ENCODE measurements at places on chromosomes 5 and 9.

GRCh38 chr5:13107537-13107936 is 837.0 kb downstream of the DNAH5 start:
- DNase-seq = no peak

DNA sequence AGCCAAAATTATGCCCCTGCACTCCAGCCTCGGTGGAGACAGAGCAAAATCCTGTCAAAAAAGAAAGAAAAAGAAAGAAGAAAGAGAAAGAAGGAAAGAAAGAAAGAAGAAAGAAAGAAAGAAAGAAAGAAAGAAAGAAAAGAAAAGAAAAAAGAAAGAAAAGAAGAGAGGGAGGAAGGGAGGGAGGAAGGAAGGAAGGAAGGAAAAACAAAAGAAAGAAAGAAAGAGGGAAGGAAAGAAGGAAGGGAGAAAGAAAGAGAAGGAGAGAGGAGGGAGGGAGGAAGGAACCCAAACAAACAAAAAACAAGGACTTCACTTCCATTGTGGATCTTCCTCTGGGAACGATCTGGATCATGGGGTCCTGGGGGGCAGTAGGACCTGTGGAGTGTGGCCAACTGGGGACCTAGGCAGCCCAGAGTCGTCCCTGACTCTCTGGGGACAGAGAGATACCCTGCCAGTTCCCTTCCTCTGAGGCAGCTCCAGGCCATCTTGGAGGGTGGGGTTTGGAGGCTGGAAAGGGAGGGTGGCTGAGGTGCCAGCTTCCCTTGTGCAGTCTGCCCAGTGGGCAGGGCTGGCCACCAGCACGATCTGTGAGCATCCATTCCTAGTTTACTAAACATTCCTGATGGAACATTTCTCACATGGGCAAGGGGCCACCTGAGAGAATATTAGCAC is 216.8 kb downstream of the PAX5 start:
- DNase-seq = no peak

DNA sequence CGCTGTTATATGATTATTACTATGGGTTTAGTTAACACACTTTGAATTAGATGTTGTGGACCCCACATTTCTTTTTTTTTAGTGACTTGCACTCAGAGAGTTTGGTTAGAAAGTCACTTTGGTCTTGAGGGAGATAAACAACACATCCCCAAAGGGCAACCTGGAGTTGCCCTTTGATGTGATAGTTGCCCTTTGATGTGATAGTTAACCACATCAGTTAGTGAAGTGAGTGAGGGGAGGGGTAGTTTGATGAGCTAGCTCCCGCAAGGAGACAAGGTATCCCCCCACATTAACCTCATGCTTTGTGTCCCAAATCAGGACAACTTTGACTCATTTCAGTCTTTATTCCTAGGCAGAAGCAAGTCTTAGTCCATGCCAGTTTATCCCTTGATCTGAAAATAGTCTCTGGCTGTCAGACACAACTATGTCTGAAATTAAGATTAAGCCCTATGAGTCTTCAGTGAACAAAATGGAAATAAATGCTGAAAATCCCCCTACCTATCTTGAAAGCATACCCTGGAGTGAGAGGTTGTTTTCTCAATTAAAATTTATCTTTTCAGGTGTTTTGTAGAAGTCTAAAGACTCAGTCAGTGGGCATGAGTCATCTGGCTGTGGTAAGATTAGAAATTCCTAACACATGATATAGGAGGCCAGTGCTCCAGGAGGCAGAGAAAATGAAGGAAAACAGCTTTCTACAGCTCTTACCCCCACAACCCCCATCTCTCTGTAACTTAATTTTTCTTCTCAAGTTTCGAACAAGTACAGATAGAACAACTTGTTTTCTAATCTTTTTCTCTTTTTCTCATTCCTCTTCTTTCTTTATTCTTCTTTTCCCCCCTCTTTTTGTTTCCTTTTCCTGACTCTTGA is 208.9 kb upstream of the DMRTA1 start:
- DNase-seq = no peak

DNA sequence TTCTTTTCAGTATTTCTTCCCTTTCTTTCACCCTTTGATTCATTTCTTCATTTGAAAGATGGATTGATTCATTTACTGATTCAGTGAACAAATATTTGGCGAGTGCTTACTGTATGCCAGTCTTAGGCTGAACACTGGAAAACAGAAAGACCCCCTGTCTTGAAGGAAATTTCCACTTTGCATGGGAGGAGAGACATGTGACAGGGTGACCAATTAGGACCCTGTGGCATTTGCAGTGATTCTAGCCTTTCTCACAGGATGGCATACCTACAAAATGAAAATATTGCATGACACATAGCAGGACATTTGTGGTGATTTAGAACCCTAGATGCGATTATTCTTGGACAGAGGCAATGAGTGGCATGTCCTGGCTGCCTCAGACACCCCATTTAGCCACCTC is 407.2 kb upstream of the SGCD start:
- DNase-seq = no peak

DNA sequence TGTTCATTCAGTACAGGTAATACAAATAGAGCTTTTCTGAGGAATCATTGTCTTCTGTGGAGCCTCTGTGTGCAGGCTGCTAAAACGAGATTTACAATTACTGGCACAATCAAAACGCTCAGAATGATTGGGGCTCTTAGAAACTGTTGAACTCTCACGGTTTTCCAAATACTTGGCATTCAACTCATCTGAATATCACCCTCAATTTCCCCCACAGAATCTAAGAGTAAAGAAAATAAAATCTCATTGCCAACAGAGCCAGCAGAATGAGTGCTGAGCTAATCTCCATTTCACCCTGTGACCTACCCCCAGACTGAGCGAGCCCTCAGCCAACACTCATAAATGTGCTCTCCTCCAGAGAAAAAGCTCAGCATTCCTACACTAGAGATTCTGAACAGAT is 35.3 kb upstream of the TMED7 start:
- no peak for DNase-seq

DNA sequence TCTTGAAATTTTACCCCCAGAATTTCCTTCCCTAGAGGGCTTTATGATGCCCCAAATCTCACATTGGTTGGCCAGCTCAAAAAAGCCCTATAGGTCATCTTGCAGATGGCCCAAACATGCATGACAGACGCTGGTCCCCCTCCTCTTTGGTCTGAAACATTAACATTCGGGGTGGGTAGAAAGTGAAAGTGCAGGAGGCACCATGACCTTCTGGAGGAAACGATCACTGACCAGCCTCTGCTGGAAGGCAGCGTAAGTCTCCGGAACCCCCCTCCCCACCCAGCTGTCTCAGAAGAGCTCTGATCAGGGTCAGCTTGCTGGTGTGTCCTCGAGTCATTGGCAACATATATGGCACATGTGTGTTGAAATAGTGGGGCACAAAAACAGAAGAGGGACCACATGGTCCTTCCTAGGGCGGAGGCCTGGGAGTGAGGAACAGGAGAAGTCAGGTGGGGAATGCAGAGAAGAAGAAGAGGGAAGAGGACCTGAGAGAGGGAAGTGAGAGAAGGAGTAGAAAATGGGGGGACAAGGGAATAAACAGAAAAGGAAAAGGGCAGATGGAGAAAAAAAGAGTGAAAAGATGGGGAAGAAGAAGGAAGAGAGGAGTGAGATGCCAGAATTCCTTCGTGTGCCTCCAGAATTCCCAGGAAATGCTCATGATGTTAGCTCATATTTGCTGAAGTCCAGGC is 46.2 kb downstream of the IL31RA start:
- DNase-seq = no peak

DNA sequence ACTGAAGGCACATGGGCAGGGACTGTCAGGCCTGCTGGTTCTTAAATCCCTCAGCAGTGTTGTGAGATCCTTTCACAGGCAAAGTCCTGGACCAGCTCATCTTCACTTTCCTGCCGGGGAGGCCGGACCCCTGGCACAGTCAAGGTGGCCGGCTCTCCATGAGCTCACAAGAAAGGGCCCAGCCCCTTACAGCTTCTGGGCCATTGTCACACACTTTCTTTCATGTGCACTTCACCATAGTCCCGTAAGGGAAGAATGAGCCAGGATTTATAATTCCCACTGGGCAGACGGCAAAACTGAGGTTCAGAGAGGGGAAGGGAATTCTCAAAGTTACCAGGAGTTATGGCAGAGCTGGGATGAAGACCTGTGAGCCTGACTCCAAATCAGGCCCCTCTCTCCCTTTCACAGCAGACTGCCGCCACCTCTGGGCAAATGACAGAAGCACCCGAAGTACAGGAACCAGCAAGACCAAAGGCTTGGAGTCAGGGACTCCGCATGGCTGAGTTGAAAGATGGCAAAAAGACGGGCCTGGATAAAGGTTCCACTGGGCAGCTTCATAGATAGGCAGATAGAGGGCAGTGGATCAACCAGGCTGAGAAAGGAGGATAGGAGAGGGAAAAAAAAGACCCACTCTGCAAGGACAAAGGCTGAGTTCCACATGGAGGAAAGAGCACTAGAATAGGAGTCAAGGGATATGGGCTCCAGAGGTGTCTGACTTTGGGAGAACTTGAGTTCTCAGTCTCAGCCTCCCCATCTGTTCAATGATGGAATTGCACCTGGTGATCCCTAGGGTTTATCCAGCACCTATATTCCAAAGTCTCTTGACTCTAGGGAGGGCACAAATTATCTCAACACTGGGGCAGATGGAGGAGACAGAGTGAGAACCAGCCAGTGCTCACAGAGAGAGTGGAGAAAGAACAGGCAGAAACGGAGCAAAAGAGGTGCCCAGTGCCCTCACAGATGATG is 128.7 kb downstream of the PAX5 start:
- no peak for DNase-seq

DNA sequence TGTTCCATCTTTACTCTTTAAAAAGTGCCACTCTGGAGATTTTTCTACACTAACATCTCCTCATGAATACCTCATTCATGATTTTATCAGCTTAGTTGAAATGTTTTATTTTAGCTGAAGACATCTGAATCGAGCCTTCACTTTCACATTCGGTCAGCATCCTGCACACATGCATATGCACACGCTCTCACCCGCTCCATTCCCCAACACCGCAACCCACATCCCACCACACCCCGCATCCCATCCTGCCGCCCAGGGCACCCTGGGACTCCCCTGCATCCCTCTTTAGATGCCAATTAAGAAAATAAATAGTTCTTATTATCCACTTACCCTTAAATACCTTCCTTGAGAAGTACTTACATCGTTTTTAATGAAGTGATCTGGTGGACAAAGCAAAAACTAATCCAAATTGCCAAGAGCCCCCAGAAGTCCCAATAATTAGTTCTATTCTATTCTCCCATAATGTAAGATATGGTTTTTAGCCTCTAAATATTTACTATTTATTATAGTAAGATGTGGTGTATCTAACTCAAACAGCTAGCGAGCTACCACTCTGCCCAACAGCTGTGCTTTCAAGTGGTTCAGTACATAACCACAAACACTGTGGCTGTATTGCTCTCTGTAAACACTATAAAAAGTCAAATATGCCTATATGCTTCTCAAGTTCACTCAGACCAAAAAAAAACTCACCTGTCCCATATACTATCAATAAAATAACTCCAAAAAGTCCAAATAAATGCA is 38.2 kb downstream of the GZMK start:
- peak; percentile 13 for DNase-seq

DNA sequence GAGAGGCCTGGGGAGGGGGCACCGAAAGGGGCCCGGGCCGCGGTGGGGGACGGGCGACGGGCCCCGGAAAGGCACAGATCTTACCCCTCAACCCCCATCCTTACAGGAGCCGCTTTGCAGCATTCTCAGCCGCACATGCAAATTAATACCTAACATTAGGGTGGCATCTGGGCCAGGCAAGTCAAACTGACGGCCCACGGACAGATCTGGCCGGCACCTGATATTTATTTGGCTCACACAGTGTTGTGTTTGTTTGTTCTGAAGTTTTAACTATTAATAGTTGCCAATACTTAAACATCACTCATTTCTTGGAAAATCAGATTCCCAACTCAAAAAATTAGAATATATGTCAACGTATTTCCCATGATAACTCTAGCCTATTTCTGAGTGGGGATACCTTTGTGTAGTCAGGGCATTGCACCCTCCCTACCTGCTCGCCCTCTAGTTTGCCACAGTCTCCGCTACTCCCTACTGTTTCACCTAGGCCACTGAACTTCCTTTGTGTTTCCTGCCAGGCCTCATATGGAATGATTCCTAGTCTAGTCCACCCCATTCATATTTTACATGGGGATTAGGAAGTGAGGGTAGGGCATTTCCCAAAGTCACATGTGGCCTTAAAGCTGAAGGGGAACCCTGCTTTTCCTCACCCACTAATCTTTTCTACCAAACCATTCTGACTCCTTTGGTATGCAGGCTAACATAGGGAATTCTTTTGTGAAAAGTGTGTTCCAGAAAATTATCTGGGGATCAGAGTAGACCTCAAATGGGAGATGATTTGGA is 71.9 kb upstream of the LARP1 start:
- no peak for DNase-seq

DNA sequence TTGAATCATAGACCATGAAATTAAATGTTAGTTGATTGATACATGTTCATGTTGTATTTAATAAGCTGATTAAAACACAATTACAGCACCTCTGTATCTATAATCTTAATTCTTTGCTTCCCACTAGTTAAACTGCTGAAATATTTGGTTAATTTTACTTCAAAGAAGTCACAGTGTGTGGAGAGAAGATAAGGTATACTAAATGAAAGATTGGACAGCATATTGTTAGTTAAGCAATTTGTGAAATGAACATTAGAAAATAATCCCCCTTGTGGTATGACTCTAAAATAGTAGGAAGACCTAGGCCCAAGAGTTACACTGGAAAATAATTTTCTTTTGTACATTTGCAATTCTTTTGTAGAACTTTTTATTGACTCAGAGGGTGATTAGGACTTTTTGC is 30.3 kb downstream of the MAN2A1 start:
- no peak for DNase-seq

DNA sequence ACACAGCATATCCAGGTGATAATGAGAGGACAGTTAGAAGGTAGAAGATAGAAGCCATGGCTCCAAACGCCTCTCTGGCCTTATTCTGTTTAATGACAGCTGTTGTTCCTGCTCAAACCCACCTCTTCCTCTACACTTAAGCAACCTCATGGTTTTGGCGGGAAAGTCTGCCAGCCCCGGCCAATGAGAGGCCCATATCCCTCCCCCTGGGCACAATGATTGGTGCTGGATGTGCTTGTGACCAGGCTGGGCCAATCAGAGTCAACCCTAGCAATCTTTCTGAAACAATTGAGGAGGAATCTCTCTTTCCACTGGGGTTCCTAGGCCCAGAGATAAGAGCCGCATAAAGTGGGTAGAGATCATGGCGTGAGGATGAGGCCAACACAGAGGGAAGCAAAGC is 4.8 kb upstream of the GFI1B start:
- DNase-seq = no peak

DNA sequence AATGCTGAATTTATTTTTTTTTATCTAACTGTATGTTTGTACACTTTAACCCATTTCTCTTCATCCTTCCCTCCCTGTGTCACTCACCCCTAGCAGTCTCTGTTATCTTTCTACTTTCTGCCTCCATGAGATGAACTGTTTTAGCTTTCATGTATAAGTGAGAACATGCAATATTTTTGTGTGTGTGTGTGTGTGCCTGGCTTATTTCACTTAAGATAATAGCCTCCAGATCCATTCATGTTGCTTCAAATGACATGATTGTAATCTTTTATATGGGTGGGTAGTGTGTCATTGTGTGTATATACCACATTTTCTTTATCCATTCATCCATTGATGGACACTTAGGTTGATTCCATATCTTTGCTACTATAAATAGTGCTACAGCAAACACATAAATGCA is 1023.9 kb downstream of the TLE1 start:
- no peak for DNase-seq

- no peak for DNase-seq
These were observed 42.2 kb downstream of the NIPAL4 start for GRCh38 chr5:157502143-157502647.

GRCh38 chr9:127614961-127615360 is 2.9 kb downstream of the STXBP1 start:
- no peak for DNase-seq

All from stimulated activated CD8-positive, alpha-beta memory T cell treated with anti-CD3 and anti-CD28 coated beads, Interleukin-7, amount 100 ng/mL, for 4 hours (primary cell).